Colonic mucosa (tissue), 4 donors: ENCODE measurements at places on chromosomes 11 and 22. TPM values are rescaled to one million over a fixed set of nuclear protein-coding genes. Genes with fewer than 3 reads are reported as not detected.

The TBX1 gene
- total RNA-seq: 1.9 TPM

The TRIM51G gene
- not detected for total RNA-seq

The BIK gene
- 31.4 TPM for total RNA-seq

The KDM4D gene
- total RNA-seq: 0.20 TPM

The APOL3 gene
- 9.6 TPM for total RNA-seq

The FGF19 gene
- 0.22 TPM for total RNA-seq

The SLC25A1 gene
- total RNA-seq: 218 TPM

The KRTAP5-7 gene
- total RNA-seq: 0.17 TPM

The KIRREL3 gene
- 0.64 TPM for total RNA-seq

The SAA4 gene
- not detected for total RNA-seq

The DEUP1 gene
- not detected for total RNA-seq

The KRTAP5-8 gene
- total RNA-seq: 0.35 TPM

The RELA gene
- 68.3 TPM for total RNA-seq

The ASPHD2 gene
- 3.8 TPM for total RNA-seq
